ENCODE measurements at places on chromosomes 2 and 18.

- no peak for DNase-seq
Measured at GRCh38 chr18:449374-449773, 51.1 kb downstream of the COLEC12 start.

DNA sequence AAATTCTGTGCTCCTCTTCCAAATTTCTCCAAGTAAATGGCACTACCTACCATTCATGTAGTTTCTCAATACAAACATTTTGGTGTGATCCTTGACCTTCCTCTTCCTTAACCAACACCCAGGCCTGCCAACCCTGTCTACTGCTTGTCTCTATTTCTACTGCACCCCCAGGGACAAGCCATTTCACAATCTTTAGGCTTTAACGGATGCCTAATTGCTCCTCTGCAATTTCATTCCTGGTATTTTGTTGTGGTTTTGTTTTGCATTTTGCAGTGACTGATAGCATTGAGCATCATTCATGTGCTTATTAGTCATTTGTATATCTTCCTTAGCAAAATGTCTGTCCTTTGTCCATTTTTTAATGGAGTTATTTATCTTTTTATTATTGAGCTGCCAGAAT lies 10.0 kb downstream of the FAP start:
- no peak for DNase-seq

DNA sequence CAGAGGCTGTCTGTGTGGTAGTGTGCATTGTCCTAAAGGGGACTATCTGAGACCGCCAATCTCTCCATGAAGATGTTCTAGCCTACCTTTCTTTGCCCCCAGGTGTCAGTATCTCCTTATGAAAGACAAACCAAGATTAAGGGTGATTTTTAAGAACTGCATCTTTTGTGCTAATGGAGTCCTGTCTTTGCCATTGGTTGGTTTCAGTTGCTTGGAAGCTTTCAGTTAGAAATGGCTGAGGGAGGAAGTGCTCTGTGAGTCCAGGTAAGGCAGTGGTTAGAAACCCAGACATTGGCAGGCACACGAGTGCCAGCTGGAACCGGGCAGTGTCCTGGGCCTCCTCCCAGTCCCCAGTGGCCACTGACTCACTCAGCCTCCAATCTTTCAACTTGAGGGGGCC lies 111.3 kb downstream of the DOCK10 start:
- no peak for DNase-seq

DNA sequence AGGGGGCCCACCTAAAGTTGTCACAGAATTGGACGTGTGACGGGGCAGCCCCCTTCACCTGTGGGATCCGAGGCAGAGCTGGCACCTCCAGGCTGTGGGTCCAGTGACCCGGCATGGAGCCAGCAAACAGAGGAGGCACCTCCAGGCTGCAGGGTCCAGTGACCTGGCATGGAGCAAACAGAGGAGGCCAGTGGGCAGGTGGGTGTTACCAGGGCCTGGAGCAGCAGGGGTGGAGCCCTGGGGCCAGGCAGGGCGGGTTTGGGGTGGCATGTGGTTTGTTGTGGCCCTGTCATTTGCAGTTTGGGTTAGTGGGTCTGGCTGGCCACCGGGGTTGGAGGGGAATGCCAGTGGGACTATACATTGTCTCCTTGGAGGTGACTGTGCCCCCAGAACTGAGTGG lies 68.2 kb downstream of the HPCAL1 start:
- no peak for DNase-seq

GRCh38 chr2:137493261-137493660 lies 471.0 kb upstream of the HNMT start:
- DNase-seq, result no peak

DNA sequence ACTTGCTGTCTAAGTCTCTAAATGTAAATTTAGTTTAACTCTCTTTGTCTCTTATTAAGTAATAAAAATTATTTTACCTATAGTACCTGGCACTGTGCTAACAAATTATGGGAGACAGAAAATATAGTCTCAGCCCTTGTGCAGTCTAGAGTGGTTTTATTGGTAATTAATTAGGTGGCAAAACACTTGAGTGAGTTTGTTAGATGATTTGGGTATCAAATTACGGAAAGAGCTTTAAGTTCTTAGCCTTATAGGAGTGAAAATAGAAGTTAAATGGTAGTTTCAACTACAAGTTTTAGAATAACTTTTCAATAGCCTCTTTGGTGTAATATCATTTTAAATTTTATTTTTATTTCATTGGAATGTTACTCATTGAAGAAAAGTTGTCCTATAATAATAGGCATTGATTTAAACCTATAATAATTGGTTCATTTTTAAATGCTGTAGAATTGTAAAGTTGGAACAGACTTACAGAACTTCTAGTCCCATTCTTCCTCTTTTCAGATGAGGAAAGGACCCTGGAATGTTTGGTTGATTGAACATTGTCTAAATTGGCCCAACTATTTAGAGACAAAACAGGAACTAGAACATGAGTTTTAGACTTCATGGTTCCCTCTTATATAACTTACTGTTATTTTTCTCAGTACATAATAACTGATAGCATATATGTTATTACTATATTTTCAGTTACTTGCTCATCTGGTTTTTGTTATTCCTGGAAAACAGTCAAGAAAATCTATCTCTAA lies 10.2 kb upstream of the HTR2B start:
- DNase-seq, result no peak

GRCh38 chr2:15583826-15584225 lies 7.8 kb upstream of the DDX1 start:
- no peak for DNase-seq

DNA sequence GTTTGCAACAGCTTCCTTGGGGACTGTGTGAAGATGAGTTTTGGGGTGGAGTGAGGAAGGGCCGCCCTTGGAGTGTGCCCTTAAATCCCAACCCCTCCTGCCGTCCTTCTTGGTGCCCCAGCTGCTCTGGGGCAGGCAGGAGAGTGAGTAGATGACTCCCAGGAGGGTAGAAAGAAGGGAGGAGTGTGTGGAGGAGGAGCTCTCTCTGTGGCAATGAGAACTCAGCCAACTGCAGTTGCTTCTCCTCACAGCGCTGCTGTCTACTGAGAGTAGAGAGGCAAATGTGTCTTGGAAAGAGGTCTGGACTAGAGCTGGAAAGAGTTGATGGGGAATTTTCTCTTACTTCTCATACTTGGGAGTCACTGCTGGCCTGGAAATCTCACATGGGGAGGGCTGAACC lies 21.8 kb upstream of the SIX2 start:
- no peak for DNase-seq
